Right ventricle myocardium superior (tissue), 1 donor: ENCODE measurements at places on chromosomes 2 and 18. TPM values are rescaled to one million over a fixed set of nuclear protein-coding genes. Genes with fewer than 3 reads are reported as not detected.

DNA sequence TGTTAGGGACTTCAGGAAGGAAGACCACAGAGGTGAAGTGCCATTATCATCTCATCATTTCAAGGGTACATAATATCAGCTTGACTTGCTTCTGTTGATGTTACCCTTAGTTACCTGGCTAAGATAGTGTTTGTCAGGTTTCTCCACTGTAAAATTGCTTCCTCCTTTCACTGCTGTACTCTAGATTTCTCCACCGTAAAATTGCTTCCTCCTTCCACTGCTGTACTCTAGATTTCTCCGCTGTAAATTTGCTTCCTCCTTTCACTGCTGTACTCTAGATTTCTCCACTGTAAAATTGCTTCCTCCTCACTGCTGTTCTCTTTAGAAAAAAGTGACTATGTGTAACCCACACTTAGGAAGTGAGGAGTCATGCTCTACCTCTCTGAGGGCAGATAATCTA is 1460.3 kb downstream of the SUCLG1 start:
- no peak for DNase-seq

GRCh38 chr18:9854801-9855676 is 30.7 kb upstream of the TXNDC2 start:
- no peak for DNase-seq

DNA sequence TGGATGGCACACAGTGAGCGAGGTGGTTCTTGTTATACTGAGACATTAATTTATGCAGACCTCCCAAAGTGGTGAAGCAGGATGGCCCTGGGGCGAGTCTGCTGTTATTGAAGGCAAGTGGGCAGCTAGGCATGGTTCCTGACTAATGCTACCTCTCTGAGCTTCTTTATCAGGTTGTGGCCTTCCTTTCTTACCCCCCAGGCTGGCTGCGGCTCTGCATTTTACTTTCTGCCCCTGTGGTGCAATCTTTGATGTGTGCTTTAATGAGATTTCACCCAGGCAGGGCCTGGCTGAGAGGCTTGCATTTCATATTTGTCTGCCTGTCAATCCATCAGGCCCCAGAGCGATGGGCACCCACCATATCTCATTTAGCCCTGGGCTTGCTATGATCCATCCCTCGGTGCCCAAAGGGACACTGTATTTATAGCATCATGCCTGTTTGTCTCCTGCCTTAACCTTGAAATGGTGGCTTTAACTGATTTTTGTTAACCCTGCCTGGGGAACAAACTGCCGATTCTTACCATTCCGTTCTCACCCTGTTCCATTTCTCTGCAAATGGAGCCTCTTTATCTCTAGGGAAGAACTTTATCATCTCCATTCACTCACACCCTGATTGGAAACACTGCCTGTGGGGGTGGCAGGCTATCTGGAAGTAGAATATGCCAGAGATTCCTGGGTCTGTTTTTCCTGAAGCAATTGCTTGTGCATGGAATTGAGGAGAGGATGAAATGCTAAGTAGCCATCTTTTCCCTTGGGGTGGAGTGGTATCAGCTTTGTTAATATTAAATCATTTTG is 316.2 kb upstream of the THSD7B start:
- no peak for DNase-seq

GRCh38 chr2:196205011-196205766 is 33.8 kb upstream of the STK17B start:
- no peak for DNase-seq

- peak; percentile 74 for DNase-seq
Observed at GRCh38 chr2:74441690-74442482, at the start of gene RTKN. TSS of gene RTKN (minus strand) at chr2:74441937. CDS start at chr2:74441816, 121 bp downstream.

- no peak for DNase-seq
Observed at GRCh38 chr2:29053670-29054400, 20.5 kb downstream of the PCARE start.

DNA sequence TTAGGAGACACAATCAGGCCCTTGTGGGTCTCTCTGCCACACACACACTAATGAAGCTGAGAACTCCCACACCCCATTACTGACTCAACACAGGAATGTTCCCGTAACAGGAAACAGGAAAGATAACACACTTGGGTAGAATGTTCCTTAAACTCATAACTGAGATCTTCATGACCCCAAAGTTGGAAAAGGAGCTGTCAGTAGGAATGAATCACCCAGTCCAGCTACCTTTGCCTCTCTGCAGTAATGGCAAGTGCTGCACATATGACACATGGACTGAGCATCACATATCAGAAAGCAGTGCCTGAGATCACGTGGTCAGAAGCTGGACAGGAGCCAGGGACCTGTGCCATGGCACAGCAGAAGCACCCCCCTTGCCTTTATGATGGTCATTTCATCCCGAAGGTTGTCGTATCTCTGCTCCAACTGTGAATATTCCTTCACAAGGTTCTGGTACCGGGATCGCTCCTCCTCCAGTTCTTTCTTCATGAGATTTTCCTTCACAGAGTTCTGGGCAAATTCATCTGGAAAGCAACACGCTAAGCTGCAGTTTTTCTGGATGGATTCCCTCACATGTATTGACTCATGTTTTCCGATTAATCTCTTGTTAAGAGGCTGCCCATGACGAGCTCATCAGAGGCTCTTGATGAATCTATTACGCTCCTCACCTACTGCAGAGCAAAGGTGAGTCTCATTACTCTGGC is 65.4 kb upstream of the ACAA2 start:
- DNase-seq = no peak

DNA sequence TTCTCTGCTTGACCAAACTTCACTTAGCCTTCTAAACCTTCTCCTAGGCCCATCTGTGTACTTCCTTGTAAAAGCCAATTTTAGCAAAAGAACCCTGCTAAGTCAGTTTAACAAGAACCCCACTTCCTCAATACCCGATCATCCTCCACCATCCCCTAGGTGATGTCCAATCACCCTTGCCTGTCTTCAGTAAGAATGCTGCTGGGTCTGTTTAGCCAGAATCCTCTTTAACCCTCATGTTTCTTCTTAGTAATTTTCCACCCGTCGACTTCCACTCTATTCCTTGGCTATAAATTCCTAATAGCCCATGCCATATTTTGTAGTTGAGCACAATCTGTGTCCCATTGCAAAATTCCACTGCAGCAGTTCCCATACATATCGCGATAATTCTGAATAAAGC is 780.0 kb upstream of the RAB6C start:
- DNase-seq = no peak

DNA sequence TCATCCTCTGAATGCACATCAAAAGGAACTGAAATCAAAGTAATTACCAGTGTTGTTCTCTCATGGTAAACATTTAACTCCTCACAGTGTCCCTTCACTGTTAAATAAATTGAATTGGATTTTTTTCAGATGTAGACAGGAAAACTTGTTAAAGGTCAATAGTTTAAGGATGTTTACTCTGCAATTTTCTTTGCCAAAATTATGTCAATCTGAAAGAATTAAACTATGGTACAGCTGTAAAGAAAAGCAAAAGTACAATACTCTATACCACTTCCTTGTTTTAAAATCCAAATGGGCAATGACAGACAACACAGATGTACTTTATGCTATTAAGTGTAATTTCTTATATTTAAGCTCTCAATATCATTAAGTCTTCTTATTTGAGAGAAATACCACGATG is 153.2 kb downstream of the WDPCP start:
- no peak for DNase-seq

- peak; percentile 78 for DNase-seq
Observed at GRCh38 chr2:27262379-27263286, at the start of gene SLC30A3. TSS of gene SLC30A3 (minus strand) at chr2:27263047. CDS start at chr2:27262906, 141 bp downstream.

GRCh38 chr2:75952173-75952572 is 241.5 kb upstream of the GCFC2 start:
- DNase-seq = no peak

DNA sequence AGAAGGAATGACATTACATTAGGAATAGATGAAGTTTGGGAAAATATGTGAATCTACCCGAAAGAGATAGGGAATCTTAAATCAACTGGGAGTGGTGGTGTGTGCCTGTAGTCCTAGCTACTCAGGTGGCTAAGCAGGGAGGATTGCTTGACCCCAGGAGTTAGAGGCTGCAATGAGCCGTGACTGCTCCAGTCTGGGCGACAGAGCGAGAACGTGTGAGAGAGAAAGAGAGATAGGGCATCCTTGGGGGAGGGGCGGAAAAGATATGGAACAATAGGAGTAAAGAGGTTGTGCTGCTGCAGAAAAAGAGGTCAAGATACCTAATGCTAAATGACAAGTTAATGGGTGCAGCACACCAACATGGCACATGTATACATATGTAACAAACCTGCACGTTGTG is 47.1 kb upstream of the ADAM23 start:
- DNase-seq = no peak

GRCh38 chr2:236971131-236971821 is 114.4 kb upstream of the COPS8 start:
- DNase-seq = no peak

DNA sequence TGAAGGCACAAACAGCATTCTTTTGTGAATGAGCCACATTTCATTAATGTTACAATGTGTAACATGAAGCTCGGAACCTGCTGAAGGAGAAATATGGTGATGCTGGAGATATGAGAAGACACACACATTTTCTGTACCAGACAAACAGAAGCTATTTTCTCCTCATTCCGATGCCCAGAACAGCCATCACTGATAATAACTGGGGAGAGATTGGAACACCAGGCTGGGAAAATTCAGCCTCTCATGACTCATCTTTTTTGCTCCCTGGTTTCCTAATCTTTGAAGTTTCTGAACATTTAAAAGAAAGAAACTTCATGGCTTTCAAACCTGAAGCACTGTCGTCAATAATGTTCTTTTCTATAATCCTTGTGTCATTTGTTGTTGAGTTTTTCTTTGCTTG is 110.9 kb downstream of the LYPD6 start:
- DNase-seq = no peak

DNA sequence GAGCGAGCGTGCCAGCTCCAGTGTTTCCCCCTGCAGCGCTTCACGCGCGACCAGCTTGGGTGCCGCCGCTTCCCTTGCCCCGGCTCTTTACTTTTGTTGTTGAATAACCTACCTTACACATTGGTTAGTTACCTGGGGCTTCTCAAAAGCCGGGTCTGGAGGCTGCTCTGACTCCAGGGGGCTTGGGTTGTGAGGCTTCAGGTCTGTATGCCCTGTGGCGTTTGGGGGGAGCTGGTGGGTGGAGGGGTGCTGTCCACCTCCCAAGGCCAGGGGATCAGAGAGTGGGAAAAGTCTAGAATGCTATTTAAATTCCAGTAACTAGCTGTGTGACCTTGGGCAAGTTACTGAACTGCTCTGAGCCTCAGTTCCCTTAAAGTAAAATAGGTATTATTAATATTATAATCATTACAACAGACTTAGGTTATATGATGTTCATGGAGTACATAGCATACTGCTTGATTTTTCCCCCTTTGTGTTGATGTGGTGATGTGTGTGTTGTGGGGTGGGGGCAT is 770 bp downstream of the LYPD6B start:
- DNase-seq = no peak

DNA sequence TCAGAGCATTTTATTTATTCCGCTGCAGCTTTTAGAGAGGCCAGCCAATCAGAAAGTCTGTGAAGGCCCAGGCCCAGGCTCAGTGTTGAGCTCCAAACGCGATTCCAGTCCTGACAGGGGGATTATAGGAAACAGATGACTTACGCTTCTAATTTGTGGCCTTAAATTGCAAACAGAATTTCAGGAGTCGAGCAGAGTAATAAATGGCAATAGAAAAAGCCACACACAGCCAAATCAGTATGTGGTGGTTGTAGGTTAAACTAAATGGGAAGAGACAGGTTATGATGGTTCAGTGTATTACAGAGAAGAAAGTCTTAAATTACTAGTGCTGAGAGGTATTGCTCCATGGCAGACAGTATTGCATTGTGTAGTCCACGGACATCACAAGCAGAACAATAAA is 131.0 kb upstream of the ZEB2 start:
- no peak for DNase-seq

The NOSTRIN gene
- 14.0 TPM for total RNA-seq

The SEPTIN10 gene
- total RNA-seq = 49.3 TPM

The SCYGR6 gene
- not detected for total RNA-seq

The EMILIN1 gene
- 17.4 TPM for total RNA-seq

The PTH2R gene
- total RNA-seq = not detected

The HOXD13 gene
- not detected for total RNA-seq

The CNTNAP5 gene
- total RNA-seq = not detected

The RSAD2 gene
- total RNA-seq = 3.4 TPM
